ENCODE measurements at places on chromosomes 7 and 10. TPM values are rescaled to one million over a fixed set of nuclear protein-coding genes. Genes with fewer than 3 reads are reported as not detected.
A peak's percentile ranks its signal among the peaks of the same experiment; 100 is the strongest.

The NPY4R gene
- total RNA-seq: not detected

The ARHGEF5 gene
- 3.7 TPM for total RNA-seq

The TMEM139 gene
- 5.4 TPM for total RNA-seq

The ASB13 gene
- total RNA-seq: 15.0 TPM

The PNLIPRP2 gene
- total RNA-seq: 0.74 TPM

The HGF gene
- 0.22 TPM for total RNA-seq

The BRAF gene
- total RNA-seq: 32.4 TPM

The GNGT1 gene
- total RNA-seq: 0.06 TPM

The PTF1A gene
- not detected for total RNA-seq

The GHITM gene
- 127 TPM for total RNA-seq

GRCh38 chr7:48563334-48563733, 361.0 kb upstream of the CDC14C start:
- DNase-seq: no peak
- no peaks in the 10 kb centered on the region for H3K27me3 ChIP-seq
- H3K4me3 ChIP-seq: no peak overlapping the region
- no peaks in the 10 kb centered on the region for H3K36me3 ChIP-seq
- no peak overlapping the region for H3K27ac ChIP-seq

DNA sequence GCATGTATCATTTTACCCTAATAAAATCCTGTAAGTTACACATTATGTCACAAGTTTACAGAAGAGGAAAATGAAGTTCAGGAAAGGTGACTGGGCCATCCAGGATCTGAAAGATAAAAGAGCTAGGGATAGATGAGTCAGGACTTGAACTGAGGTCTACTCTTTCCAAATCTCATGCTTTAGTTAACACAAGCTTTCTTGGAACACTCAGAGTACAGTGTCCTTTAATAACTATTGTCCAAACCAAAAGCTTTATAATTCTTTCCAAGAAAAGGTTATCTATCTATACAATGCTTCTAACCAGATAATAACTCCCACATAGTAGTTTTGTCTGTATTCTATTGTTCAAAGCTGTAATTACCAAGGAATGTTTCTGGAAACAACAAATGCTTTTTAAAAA, 164.6 kb downstream of the LRRN3 start:
- DNase-seq: no peak
- no peaks in the 10 kb centered on the region for H3K27me3 ChIP-seq
- no peaks in the 10 kb centered on the region for H3K4me1 ChIP-seq
- no peak overlapping the region for H3K27ac ChIP-seq
- no peak overlapping the region for H3K4me3 ChIP-seq
- H3K36me3 ChIP-seq: no peaks in the 10 kb centered on the region

- no peaks in the 10 kb centered on the region for H3K36me3 ChIP-seq
- H3K27ac ChIP-seq: no peak overlapping the region
- no peak overlapping the region for H3K4me3 ChIP-seq
- H3K27me3 ChIP-seq: no peaks in the 10 kb centered on the region
- no peak for DNase-seq
These were observed 11.4 kb downstream of the JAZF1 start for GRCh38 chr7:28169230-28169629.

- DNase-seq: no peak
- no peak overlapping the region for H3K4me3 ChIP-seq
- H3K27me3 ChIP-seq: no peaks in the 10 kb centered on the region
- H3K27ac ChIP-seq: no peak overlapping the region
- no peaks in the 10 kb centered on the region for H3K36me3 ChIP-seq
These were observed 66.4 kb downstream of the ZNF503 start for GRCh38 chr10:75335191-75335590.

DNA sequence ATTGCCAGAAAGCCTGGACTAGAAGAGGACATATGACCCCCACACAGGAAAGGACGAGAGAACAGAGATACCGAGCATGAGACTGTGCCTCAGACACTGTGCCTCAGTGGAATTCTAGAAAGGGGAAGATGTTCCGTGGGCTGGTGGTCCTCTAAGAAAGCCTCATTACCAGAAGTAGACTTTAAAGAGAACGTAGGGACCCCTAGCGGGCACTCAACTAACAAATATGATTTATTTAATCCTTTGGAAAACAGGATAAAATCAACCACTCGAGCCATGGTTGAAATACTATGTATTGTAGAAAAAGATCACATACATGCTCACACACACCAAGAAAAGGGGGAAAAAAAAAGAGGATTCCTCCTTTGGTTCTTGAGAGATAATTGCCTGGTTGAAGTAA, 701.2 kb upstream of the SORCS1 start:
- H3K27me3 ChIP-seq: no peaks in the 10 kb centered on the region
- H3K36me3 ChIP-seq: no peaks in the 10 kb centered on the region
- no peak for DNase-seq
- no peak overlapping the region for H3K4me3 ChIP-seq

- peaks cover 85% of the 10 kb centered on the region for H3K4me1 ChIP-seq
- H3K27ac ChIP-seq: peak overlapping the region; percentile 61
- H3K27me3 ChIP-seq: no peaks in the 10 kb centered on the region
- H3K4me3 ChIP-seq: no peak overlapping the region
- DNase-seq: peak; percentile 52
These were observed 90.4 kb downstream of the C10orf105 start for GRCh38 chr10:71629131-71629530.

DNA sequence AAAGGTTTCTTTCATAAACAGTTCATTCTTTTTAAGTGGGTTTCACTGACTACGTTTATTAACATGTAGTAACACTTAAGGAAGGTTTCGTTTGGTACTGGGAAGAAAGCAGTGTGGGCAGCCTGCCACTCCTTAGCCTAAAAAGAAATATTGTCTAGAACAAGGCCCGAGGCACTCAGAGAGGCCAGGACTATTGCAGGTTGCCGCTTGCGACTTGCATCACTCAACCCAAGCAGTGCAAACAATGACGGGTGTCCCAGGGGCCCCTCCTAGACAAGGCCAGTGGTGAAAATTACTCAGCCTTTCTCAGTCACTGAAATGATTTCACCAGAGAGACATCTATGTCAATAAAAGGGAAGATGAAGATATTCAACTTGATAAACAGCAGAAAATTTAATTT, 243.9 kb downstream of the SNX13 start:
- H3K36me3 ChIP-seq: no peaks in the 10 kb centered on the region
- H3K27ac ChIP-seq: no peak overlapping the region
- H3K4me3 ChIP-seq: no peak overlapping the region
- no peaks in the 10 kb centered on the region for H3K4me1 ChIP-seq

GRCh38 chr10:69218831-69219230, 1.3 kb upstream of the HKDC1 start:
- H3K36me3 ChIP-seq: no peaks in the 10 kb centered on the region
- no peaks in the 10 kb centered on the region for H3K4me1 ChIP-seq
- DNase-seq: no peak

DNA sequence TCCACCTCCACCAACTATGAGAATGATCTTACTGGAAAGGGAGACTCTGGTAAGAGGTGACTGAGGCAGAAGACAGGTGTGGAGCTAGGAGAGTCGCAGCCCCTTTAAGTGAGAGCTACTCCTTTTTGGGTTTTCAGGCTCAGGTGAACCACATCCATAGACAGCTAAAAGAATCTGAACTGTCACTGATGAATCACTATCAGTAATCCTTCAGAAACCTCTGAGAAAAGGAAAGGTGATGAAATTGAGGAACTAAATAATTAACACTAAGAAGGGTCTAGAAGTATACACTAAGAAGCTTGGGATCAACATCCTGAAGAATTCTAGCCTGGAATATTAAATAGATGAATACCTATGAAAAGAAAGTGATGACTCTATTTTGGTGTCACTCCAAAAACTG, 83.0 kb downstream of the SORBS1 start:
- H3K27me3 ChIP-seq: no peaks in the 10 kb centered on the region
- peaks cover 21% of the 10 kb centered on the region for H3K4me1 ChIP-seq
- H3K4me3 ChIP-seq: no peak overlapping the region
- H3K27ac ChIP-seq: no peak overlapping the region
- no peak for DNase-seq

- no peak for DNase-seq
- no peaks in the 10 kb centered on the region for H3K27me3 ChIP-seq
- no peak overlapping the region for H3K4me3 ChIP-seq
- no peaks in the 10 kb centered on the region for H3K36me3 ChIP-seq
- no peaks in the 10 kb centered on the region for H3K4me1 ChIP-seq
These were observed 126.7 kb downstream of the CPEB3 start for GRCh38 chr10:92164036-92164696.

GRCh38 chr7:157760004-157760730, 423.4 kb downstream of the DNAJB6 start:
- H3K4me1 ChIP-seq: no peaks in the 10 kb centered on the region
- no peaks in the 10 kb centered on the region for H3K36me3 ChIP-seq
- H3K4me3 ChIP-seq: no peak overlapping the region
- no peak overlapping the region for H3K27ac ChIP-seq
- DNase-seq: peak; percentile 39

- H3K36me3 ChIP-seq: no peaks in the 10 kb centered on the region
- no peaks in the 10 kb centered on the region for H3K27me3 ChIP-seq
- H3K4me1 ChIP-seq: peaks cover 14% of the 10 kb centered on the region
- H3K27ac ChIP-seq: no peak overlapping the region
- H3K4me3 ChIP-seq: no peak overlapping the region
These were observed 89.4 kb downstream of the C10orf90 start for GRCh38 chr10:126580873-126581647.

GRCh38 chr10:72297281-72297804, 23.6 kb downstream of the DDIT4 start:
- H3K4me1 ChIP-seq: peaks cover 16% of the 10 kb centered on the region
- no peaks in the 10 kb centered on the region for H3K36me3 ChIP-seq
- H3K27me3 ChIP-seq: no peaks in the 10 kb centered on the region
- H3K4me3 ChIP-seq: peak overlapping the region; percentile 63
- H3K27ac ChIP-seq: no peak overlapping the region

GRCh38 chr7:112520787-112521186, 40.0 kb downstream of the LSMEM1 start:
- no peak overlapping the region for H3K4me3 ChIP-seq
- peaks cover 5% of the 10 kb centered on the region for H3K4me1 ChIP-seq
- no peaks in the 10 kb centered on the region for H3K36me3 ChIP-seq
- no peak overlapping the region for H3K27ac ChIP-seq
- H3K27me3 ChIP-seq: no peaks in the 10 kb centered on the region
- no peak for DNase-seq

DNA sequence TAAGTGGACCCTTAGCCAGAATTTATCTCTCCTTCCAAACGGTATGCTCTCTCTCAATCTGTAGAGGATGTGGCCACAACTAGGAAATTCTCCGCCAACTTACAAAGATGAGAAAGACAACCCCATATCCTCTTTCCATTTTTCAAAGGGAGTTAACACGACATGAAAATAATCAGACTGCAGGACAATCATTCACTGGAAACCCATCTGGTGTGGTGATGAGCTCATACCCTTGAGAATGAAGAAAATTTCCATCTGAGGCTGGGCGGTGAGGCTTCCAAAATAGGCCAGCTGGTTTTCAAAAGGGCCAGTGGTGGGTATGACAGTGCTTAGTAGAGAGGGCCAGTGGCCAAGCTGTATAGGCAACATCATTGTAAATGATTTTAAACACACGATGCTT, 369.6 kb downstream of the FRMD4A start:
- H3K27me3 ChIP-seq: no peaks in the 10 kb centered on the region
- no peak overlapping the region for H3K4me3 ChIP-seq
- H3K4me1 ChIP-seq: no peaks in the 10 kb centered on the region

- peaks cover 13% of the 10 kb centered on the region for H3K4me1 ChIP-seq
- no peaks in the 10 kb centered on the region for H3K36me3 ChIP-seq
- H3K4me3 ChIP-seq: no peak overlapping the region
- H3K27me3 ChIP-seq: no peaks in the 10 kb centered on the region
These were observed 21.7 kb downstream of the LARP4B start for GRCh38 chr10:909831-910230.

DNA sequence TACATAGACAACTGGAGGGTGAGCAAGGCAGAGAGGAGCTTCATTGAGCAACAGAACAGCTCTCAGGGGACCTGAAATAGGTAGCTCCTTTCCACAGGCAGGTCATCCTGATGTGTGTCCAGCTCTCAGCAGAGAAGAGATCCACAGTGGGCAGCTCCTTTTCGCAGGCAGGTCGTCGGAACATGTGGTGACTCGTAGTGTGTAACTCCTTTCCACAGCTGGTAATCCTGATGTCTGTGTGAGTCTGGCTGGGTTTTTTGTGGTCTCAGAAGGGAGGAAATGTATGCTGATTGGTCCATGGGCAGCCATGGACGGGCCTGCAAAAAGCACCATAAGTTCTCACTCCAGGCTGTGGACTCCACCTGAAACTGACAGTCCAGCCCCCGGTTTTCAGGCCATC, 24.4 kb upstream of the TES start:
- DNase-seq: no peak
- no peaks in the 10 kb centered on the region for H3K4me1 ChIP-seq
- no peak overlapping the region for H3K27ac ChIP-seq

DNA sequence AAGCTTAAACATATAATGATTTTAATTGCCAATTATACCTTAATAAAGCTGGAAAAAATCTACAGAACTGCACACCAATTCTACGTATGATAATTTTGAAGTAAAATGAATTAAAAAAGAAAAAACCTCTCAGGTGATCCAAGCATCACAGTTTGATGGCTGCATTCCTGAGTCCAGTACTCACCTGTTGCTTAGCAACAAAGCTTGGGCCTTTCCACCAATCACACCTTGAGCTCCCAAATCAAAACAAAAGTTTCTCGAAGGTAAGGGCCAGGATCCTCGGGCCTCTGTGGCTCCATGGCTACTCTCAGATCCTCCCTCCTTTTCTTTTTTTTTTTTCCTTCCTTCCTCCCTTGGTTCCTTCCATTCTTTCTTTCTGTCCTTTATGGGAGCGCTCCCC, 137.2 kb upstream of the PCBD1 start:
- H3K36me3 ChIP-seq: no peaks in the 10 kb centered on the region
- H3K4me1 ChIP-seq: no peaks in the 10 kb centered on the region
- H3K27ac ChIP-seq: no peak overlapping the region
- no peaks in the 10 kb centered on the region for H3K27me3 ChIP-seq
- no peak for DNase-seq

GRCh38 chr10:70038923-70039322, 13.7 kb upstream of the MACROH2A2 start:
- no peak for DNase-seq
- H3K36me3 ChIP-seq: no peaks in the 10 kb centered on the region
- peaks cover 71% of the 10 kb centered on the region for H3K27me3 ChIP-seq
- H3K4me1 ChIP-seq: no peaks in the 10 kb centered on the region
- no peak overlapping the region for H3K4me3 ChIP-seq
- H3K27ac ChIP-seq: no peak overlapping the region

GRCh38 chr10:120927352-120927751, 76.2 kb downstream of the WDR11 start:
- no peak overlapping the region for H3K27ac ChIP-seq
- no peak overlapping the region for H3K4me3 ChIP-seq
- no peak for DNase-seq
- H3K36me3 ChIP-seq: no peaks in the 10 kb centered on the region
- H3K4me1 ChIP-seq: no peaks in the 10 kb centered on the region

DNA sequence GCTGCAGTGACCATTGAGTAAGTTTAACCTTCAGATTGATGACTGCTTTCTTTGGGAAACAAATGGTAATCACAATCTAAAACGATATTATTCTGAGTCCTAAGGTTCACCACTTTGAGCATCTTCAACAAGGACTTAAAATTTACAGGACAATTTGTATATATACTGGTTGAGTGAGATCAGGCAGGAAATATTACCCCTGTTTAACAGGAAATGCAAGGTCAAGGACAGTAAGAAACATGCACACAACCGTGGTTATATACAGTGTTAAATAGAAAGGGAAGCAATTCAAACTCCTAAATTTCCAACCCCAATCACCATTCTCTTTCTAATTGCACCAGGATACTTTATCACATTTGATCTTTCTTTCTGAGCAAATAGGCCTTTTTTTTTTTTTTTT, 96.1 kb downstream of the ZNF277 start:
- DNase-seq: no peak
- H3K36me3 ChIP-seq: no peaks in the 10 kb centered on the region
- peaks cover 8% of the 10 kb centered on the region for H3K4me1 ChIP-seq

GRCh38 chr10:48490571-48490940, 114.3 kb downstream of the ARHGAP22 start:
- DNase-seq: no peak
- no peak overlapping the region for H3K4me3 ChIP-seq
- H3K4me1 ChIP-seq: no peaks in the 10 kb centered on the region
- H3K27ac ChIP-seq: no peak overlapping the region
- H3K27me3 ChIP-seq: no peaks in the 10 kb centered on the region

All from neural progenitor cell (in vitro differentiated cells).